ENCODE measurements at places on chromosomes 5 and 9.
A peak's percentile ranks its signal among the peaks of the same experiment; 100 is the strongest.

DNA sequence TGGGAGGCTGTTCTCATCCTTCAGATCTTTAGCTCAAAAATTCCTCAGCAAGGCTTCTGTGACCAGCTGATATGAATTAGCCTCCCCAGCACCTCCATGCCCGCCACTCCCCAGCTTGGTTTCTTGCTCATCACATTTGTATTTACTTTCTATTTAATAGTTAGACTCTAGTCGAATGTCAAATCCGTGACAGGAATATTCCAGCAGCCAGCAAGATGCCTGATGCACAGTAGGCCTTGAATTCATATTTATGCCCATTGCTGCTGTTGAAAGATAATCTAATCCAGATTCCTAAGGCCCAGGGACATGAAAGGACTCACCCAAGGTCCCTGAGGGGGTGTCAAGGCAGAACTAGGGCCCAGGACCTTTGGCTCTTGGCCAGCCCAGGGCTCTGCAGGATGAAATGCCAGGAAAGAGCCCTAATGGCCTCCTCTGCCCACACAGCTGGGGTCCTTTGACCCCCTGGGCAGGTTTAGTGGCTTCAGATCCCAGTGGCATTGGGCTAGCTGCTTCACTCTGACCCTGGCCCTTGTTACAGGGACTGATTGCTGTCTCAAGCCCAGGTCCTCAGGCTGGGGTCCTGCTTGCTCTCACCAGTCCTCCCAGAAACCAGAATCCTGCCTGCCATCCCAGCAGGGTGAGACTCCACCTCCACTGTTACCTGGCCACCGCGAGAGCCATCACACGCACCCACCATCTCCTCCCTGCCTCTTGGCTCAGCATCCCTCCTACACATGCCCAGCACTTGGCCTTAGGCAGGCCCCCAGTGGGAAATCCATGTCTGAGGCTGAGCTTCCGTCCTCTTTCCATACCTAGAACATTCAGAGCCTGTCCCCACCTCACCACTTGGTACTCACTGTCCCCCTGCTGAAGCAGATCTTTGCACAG is 7.3 kb downstream of the CSF1R start:
- no peak for DNase-seq

DNA sequence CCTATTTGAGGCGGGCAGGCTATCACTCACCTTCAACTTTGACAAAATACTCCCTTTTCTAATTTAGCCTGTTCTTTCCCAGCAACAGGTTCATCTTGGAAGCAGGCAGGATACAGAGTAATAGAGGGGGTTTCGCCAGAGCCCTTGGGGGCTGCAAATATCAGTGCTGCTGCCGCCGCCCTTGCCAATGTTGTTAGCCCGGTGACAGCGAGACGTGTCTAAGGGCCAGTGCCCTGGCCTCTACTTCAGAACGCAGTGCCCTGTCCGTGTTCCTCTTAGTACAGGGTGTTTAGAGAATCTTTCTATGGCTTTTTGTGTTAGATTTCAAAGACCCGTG is 703 bp downstream of the FAM120AOS start:
- DNase-seq, result no peak

DNA sequence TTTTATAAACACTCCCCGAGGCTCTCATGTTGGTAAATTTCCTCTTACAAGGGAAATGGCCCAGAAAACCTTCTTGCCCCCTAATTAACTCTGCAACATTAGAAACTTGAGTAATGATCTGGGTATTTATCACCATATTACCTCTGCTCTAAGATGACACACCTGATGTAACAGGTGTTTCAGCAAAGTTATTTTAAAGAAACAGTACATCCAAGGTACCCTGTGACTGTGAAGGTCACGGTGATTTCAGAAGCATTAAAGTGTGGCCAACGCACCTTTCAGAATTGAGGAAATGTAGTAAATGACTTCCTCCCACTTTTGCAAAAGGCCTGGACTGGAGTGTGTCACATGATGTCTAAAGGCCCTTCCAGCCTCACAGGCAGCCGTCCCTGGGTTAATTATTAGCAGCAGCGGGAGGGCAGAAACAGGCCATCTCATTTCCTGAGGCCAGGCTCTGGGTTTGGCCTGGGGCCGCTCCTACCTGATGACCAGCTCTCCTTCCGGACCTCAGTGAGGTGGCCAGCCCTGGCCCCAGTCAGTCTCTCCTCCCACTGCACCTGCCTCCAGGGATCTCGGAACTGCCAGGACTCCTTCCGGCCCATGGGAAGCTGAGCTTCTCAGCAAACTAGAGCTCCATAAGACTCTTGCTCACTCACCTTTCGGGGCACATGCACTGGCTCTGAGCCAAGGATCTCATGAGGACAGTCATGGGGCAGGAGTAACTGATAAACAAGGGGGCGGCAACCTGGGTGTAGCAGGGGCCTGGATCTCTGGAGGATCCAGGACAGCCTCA is 20.7 kb downstream of the PTPN3 start:
- no peak for DNase-seq

- DNase-seq, result no peak
These were observed 50.2 kb downstream of the FAM114A2 start for GRCh38 chr5:153988510-153988909.

- no peak for DNase-seq
These were observed 117.6 kb upstream of the HAND1 start for GRCh38 chr5:154595662-154596061.

GRCh38 chr9:93620881-93621820 is 44.8 kb downstream of the PHF2 start:
- DNase-seq, result no peak

GRCh38 chr9:96241391-96241809 is 60.6 kb downstream of the HSD17B3 start:
- no peak for DNase-seq

GRCh38 chr5:95035891-95036685 is 248.8 kb downstream of the MCTP1 start:
- no peak for DNase-seq

- DNase-seq, result no peak
These were observed 20.2 kb downstream of the PLPP7 start for GRCh38 chr9:131309530-131310276.

- DNase-seq, result peak; percentile 73
These were observed 543.7 kb upstream of the TLE4 start for GRCh38 chr9:79028101-79028500.

DNA sequence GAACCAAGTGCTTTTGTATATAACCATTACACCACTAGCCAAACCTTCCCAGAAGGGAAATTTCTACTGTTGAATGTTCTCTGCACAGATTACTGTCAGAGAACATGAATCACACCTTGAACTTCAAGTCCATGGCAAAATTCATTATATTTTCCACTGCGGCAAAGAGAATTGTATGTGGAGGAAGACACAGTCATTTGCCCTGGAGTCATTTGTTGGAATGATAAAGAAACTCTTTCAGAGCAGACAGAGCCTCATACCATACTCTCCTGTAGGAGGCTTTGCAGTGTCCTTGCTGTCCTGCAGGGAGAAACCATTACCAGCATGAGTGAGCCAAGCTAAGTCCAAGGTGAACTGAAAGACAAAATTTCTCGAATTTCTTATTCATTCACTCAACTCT is 369.0 kb downstream of the ARHGEF28 start:
- DNase-seq, result no peak

DNA sequence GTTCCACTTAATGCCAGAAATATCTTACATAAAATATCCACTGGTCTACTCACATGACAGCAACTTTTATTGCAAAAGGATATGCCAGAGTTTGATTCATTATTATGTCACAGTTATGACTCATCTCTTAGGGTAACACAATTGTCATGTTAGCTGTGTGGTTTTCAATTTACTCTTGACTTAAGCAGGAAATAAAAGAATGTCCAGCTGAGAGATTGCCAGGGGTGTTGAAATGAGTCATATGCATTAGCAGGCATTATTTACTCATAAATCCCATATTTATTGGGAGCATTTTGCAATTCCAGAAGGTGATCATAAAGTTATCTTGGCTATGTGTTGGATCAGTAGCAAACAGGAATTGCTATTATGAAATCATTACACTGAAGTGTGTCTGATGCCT is 1164.6 kb upstream of the CDH18 start:
- DNase-seq, result peak; percentile 0

DNA sequence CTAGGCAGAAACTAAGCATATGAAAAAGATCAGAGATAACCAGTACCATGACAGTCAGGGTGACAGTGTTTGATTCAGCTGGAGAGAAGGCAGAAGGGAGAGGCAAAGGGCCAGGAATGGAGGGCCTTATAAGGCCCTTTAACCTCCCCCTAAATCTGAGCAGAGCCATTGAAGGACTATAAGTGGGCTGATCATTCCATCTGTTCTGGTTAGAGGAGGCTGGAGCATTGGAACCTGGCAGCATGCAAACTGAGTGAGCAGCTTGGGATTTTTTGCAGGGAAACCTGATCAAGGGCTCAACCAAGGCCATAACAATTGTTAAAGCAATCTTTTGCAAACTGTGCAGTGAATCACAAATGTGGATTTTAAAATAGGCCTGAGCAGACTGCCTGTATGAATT is 174.5 kb upstream of the DAP start:
- no peak for DNase-seq

DNA sequence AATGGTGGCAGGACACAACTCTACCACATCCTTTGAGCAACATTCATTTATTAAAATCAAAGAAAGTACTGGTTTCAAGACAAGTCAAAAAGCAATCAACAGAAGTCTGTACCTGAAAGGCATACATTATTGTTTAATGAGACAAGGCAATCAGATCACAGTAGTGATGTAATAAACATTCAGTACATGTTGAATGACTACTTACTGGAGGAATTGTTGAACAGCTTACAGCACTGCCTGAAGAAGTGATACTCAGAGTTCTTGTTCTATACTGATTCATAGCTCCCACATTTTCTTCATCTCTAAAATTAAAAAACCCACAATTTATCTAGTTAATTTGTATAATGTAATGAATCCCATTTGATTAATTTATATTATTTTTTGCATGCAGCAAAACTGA is 18.2 kb downstream of the RIOK2 start:
- DNase-seq, result peak; percentile 50

GRCh38 chr5:2298781-2299180 is 416.1 kb upstream of the IRX4 start:
- no peak for DNase-seq

DNA sequence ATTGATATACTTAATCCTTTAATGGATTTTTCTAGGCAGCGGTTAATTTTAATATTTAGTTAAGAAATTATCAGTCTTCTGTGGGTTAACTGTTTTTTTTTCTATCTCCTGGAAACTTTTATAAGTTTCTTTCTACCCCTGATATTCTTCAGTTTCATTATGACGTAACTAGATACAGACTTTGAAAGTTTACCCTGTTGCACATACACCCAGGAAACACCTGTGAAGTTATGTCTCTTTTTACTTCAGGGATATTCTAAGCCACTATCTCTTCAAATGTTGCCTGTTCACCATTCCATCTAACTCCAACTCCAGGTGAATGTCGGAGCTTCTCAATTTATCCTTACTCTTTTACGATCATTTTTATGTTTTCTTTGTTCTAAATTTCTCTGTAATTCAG is 329.0 kb downstream of the ICE1 start:
- DNase-seq, result no peak

DNA sequence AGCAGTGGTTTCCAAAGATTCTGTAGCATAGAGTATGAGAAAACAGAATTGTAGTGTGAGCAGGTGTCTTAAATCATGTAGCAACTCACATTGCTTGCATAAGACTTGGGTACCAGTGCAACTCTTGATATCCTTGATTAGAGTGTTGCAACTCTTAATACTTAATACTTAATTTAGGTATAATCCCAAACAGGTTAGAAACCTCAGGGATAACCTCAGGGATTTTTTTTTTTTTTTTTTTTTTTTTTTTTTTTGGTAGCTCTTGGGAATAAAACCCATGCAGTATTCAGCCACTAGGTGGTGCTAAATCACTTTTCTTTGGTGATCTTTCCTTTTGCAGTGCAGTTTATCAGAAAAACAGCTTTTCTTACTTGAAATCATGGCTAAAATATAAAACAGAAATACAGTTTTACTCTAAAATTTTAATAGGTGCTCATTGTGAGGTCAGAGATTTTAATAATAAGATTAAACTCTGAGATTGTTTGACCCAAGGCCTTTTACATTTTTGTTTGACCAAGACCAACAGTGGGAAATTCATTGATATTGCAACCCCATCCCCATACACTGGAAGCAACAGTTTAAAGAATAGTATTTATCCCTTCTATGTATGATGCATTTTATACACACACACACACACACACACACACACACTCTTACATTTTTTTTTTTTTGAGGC is 55.3 kb downstream of the ERAP1 start:
- DNase-seq, result peak; percentile 69

DNA sequence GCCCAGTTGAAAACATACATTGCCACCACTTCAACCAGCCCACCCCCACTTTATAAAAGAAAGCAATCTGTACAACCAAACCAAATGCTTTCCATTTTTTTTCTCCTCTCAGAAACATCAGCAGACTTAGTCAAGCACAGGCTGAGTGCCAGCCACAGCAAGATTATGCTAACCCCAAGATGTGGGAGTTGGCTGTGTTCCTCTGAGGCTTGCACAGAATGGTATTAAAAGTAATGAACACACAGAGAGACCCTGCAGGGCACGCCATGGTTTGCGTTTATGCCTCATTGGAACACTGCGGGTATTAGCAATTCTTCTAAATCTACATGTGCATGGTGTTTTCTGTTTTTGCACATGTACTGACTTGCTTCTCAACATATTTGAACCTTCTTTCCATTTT is 419.9 kb upstream of the GRAMD2B start:
- peak; percentile 83 for DNase-seq

DNA sequence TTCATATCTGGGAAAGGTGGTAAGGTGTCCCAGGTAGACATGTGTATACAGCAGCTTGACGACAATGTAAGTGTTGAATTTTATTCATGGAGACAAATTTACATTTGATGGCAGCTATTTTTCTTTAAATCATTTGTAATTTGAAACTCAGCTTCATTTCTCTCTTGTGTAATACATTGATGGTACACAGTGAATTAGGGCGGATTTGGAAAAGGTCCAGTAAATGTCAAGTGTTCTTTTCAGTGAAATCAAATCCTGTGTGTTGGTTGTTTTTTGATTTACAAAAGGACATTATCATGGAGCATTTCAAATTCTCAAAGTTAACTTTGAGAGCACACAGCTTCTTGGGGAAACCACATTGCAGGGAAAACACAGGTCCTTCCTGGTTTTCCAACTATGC is 30.0 kb upstream of the PCSK1 start:
- no peak for DNase-seq

- peak; percentile 51 for DNase-seq
These were observed 19.5 kb upstream of the ASPN start for GRCh38 chr9:92501671-92502393.

DNA sequence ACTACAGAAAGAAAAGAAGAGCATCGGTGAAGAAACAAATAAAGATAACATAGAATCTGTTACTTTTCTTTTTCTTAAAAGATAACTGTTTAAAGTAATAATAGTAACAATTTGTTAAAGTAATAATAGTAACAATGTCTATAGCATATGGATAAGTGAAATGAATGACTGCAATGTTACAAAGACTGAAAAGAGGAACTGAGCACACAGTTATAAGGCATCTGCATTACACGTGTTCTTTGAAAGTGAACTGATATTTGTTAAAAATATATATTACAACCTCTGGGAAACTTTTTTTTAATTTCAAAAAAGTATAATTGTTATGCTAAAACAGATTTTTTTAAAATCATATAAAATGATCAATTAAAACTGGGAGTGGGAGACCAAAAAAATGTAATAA is 88.4 kb upstream of the FST start:
- DNase-seq, result no peak

Data from IMR-90 (cell line).